Gastroesophageal sphincter (tissue), 4 donors: ENCODE measurements at places on chromosomes 4 and X.

DNA sequence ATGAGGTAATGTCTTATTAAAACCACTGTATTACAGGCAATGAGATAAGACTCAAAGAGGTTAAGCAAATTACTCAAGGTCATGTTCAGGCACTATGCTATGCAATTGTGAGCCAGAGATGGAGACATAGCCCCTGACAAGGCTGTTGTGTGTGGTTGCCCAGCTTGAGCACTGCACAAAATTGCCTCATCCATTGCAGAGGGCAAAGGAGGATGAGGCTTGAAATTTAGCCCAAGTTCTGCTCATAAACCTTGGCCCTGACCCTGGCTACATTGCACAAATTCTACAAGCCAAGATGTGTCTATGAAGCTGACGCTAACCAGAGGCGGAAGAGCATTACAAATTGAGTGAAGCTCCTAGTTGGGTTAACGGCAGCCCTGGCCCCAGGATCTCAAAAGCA is 65.6 kb upstream of the PGM2 start:
- ATAC-seq = no peak

- peak; percentile 46 for ATAC-seq
Measured at GRCh38 chrX:53073115-53073586, 9.0 kb upstream of the TSPYL2 start.

DNA sequence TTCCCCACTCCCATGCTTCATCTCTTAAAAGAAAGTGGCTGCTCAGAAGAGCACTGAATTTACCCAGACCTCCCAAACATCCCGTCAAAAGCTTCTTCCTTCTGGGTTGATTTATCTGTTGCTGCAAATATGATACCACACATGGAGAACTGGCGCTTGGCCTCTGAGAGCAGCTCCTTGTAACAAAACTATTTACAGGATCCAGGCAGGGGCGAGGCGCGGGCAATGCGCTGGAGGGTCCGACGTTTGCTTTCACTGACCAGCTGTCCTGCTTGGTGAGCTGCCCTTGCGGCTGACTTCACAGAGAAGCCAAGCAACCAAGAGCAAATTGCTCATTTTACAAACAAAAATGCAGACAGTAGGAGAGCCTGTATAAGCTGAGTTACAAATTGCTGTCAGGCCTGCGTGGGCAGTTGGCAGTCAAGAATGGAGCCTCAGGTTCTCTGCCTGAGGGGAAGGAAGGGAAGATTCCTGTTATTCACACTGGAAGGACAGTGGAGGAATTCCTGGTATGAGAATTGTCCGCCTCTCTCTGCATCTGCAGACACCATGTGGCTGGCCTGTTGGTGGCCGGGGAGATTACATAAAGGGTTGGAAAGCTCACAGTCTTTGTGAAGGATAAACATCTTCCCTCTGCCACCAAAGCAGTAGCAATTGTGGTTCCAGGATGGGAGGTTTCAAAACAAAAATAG is 192.2 kb upstream of the LEF1 start:
- no peak for ATAC-seq

DNA sequence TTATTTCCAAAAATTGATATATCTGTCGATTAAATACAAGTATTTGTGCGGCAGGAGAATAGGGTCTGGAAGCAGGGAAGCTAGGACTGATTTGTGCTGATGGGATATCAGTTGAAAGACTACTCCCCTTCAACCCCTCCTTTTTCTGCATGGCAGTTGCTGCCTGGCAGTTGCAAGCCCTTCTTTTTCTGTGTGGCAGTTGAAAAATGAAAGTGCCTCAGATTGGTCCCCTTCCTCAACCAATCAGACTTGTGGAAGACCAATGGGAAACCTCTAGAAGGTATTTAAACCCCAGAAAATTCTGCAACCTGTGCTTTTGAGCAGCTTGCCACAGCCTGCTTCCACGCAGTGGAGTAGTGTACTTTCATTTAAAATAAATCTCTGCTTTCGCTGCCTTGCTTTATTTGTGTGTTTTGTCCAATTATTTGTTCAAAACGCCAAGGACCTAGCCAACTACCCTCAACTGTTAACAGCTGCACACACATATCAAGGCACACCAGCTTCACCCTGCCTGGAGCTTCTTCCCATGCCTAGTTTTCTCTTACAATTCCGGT is 1.5 kb upstream of the TMA16 start:
- no peak for ATAC-seq

GRCh38 chrX:49970674-49971073 is 48.3 kb downstream of the CLCN5 start:
- ATAC-seq = no peak

- ATAC-seq = no peak
Measured at GRCh38 chr4:121177246-121178137, 13.4 kb upstream of the TNIP3 start.

DNA sequence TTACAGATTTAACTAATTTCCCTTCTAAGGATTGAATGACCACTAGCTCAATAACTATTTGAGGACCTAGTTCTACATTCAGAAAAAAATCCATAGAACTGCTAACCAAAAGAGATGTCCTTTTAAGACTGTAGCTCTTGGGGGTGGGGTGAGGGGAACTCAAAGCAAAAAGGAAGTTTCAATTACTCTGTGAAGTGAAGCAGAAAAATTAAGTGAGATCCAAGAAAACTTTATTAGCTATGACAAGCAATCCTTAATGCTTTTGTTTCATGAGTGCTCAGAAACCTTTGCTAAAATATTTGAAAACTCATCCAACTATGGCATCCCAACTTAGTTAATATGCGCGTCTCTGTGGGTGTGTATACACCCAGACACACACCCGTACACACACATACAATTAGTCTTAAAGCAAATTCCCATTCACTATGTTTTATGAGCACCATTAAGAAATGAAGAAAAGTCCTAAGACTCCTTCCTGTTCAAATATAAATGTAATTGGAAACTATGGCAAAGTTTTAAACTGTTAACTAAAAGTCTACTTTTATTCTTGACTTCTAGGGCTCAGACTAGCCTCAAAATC is 44.5 kb downstream of the GPC4 start:
- no peak for ATAC-seq

DNA sequence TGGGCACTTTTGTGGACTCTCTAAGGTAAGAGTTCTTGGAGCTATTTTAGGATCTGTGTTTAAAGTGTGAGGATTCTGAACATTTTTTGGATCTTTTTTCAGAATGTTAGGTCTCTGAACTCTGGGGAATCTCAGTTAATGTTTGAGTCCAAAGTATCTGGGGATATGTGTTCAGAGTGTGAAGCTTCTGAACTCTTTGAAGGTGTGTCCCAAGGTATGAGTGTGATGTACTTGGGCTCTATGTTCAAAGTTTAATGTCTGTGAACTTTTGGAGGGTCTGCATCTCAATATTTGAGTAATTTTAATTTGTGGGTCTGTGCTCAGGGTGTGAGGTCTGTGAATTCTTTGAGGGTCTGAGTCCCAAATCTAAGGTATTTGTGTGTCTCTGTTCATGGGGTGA is 35.4 kb upstream of the PAGE4 start:
- no peak for ATAC-seq

DNA sequence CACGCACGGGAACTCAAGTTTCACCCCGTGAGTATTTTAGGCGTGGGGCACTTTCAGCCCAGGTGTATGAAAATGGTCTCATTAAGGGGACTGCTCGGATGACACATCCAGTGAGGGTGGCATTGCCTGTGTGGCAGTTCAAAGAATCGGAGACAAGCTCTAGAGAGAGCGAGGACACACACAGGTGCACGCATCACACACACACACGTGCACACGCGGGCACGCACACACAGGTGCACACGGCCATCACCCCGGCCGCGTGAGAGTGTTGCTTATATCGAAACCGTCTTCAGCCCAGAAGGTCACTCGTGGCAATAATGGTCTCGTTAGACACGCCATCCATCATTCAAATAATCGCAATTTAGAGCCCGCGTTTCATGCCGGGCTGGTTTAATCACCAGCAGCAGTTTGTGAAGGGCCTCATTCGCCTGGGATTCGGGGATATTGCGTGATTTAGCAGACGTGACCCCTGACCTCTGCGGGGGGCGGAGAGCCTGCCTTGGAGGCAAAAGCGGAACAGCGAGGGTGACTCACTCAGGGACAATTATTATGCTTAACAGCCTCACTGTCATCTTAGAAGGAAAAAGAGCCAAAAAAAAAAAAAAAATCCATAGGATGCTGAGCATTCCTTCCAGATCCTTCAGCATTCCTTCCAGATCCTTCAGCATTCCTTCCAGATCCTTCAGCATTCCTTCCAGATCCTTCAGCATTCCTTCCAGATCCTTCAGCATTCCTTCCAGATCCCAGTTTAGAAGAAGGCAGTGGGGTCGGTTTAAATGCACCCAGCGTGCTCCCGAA is 89.4 kb upstream of the PPP2R3B start:
- ATAC-seq = no peak

GRCh38 chrX:141314441-141314840 is 72.1 kb upstream of the SPANXC start:
- no peak for ATAC-seq

DNA sequence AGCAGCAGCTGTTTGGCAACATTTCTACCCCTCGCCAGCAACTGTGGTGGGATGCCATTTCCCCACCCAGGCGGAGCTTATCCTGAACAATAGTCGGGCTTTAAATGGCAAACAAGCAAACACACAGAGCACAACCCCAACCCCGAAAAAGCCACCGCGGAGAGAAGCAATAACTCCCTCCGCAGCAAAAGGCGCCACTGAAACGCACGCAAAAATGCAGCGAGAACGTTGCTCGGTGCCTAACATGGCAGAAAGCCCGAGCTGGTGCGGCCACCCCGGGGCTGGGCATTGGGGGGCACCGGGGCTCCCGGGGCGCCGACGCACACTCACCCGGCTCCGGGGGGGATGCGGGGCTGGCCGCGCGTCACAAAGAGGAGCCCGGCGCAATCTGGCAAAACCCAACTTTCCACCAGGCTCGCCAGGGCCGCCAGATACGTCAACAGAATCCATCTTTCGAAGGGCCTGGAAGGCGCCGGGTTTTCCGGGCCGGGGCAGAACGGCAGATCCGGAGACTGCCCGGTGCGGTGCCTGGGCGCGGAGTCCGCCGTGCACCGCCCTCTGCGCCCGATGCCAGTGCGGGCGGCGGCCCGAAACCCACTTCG is 818 bp downstream of the RAI2 start:
- ATAC-seq = peak; percentile 38

DNA sequence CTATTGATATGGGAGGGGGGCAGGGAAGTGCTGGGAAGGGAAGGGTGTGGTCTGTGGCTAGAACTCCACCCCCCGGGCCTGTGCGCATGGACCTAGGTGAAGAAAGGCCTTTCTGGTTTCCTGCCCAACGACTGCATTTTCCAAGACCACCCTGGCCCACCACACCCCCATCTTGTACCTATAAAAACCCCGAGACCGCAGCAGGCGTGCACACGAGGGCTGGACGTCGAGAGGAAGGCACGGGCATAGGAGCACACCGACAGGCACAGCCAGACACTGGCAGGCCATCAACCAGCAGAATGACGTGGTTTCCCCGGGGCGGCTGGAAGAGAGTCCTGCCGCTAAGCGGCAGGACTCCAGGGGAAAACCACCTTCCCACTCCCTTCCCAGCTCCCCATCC is 981.1 kb downstream of the PCDH7 start:
- ATAC-seq = no peak

- no peak for ATAC-seq
Measured at GRCh38 chr4:33890841-33891240, 2353.5 kb downstream of the ARAP2 start.

GRCh38 chr4:40837094-40837870 is 87.5 kb downstream of the NSUN7 start:
- ATAC-seq = no peak

DNA sequence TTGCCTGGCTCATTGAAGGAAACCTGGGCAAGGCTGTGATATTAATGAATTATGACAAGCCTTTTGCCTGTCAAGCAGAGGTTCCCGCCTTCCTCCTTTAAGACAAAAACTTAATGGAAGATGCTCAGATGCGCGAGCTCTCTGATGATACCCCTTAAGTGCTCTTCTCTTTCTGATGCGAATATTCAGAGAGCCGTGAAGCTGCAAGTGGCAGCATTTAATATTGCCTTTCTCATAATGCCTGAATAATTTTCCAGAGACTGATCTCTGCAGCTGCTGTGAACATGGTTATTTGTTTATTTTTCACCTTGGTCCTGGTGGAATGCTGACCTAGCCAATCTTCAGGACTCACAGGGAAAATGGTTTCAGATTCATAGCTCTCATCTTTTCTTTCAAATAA is 251.8 kb downstream of the TENM3 start:
- no peak for ATAC-seq

DNA sequence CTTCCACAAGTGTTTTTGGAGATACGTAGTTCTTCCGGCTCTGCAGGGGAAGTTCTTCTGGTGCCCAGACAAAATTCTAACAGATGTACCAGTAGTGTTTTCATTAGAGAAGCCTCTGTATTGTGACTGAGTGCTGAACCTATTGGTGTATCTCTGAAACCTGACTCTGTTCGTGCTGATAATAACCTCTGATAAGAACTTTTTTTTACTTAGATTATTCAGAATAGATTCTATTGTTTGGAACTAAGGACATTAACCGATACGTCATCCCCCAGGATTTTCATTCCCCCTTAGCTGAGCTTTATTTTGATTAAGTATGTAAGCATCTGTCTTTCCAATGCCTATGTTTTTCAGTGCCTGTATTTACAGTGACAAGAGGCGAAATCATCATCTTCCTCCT is 362.9 kb downstream of the PDGFC start:
- no peak for ATAC-seq

GRCh38 chr4:70705183-70706043 is 16.4 kb upstream of the RUFY3 start:
- peak; percentile 81 for ATAC-seq
